ENCODE measurements at places on chromosomes 7 and 10.

GRCh38 chr7:44759246-44759645, 10.6 kb downstream of the ZMIZ2 start:
- DNase-seq: no peak

- DNase-seq: no peak
Measured at GRCh38 chr7:84022684-84023308, 171.8 kb downstream of the SEMA3A start.

- DNase-seq: no peak
Measured at GRCh38 chr7:155881471-155882350, 69.4 kb upstream of the SHH start.

- DNase-seq: no peak
Measured at GRCh38 chr7:135748770-135749169, at the start of gene FAM180A. Gene FAM180A (minus strand): TSS chr7:135748813. CDS start chr7:135748580, 233 bp downstream.

GRCh38 chr10:14270370-14270769, 60.4 kb downstream of the FRMD4A start:
- DNase-seq: no peak

GRCh38 chr10:62727934-62728333, 76.6 kb upstream of the ADO start:
- DNase-seq: no peak

GRCh38 chr7:151139071-151139790, 28.3 kb downstream of the GBX1 start:
- DNase-seq: no peak

GRCh38 chr10:71234970-71235685, 22.8 kb downstream of the UNC5B start:
- no peak for DNase-seq

- DNase-seq: no peak
Measured at GRCh38 chr10:77637532-77638320, at the start of gene KCNMA1. Gene KCNMA1 (minus strand): TSS chr10:77637808.

DNA sequence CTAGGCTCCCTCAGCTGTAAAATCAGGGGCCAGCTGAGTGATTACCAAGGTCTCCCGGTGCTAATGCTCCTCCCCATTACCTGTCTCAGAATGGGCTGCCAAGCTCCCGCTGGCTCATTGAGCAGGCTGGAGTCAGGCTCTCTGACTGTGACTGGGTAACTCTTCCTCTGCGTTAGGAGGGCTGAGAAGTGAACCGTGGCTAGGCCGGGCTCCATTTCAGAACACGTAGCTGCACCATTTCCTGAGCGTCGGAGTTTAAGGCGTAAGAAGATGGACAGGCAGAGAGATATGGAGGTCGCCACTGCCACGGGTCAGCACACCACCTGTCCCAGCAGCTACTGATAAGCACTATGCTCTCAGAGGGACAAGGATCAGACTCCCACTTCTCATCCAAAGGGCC, 250.3 kb downstream of the TCERG1L start:
- DNase-seq: no peak

DNA sequence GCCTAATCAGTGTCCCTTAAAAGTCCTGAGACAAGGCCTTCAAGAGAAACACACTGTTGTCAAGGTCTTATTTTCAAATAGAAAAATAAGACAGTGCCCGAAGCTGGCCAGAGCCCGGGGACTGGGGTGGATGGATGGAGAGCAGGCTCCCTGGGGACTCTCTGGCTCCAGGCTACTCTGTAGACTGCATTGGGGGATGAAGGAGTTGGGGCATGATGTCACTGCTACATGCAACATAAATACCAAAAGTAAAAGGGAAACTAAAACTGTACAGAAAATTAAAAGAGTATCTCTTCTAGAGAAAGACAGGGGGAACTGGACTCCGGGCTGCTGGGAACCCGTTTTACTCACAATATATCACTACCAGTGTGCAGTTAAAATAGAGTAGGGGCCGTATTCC, 629.8 kb downstream of the KCNMA1 start:
- DNase-seq: no peak

GRCh38 chr10:119940487-119940886, 48.0 kb downstream of the SEC23IP start:
- no peak for DNase-seq

DNA sequence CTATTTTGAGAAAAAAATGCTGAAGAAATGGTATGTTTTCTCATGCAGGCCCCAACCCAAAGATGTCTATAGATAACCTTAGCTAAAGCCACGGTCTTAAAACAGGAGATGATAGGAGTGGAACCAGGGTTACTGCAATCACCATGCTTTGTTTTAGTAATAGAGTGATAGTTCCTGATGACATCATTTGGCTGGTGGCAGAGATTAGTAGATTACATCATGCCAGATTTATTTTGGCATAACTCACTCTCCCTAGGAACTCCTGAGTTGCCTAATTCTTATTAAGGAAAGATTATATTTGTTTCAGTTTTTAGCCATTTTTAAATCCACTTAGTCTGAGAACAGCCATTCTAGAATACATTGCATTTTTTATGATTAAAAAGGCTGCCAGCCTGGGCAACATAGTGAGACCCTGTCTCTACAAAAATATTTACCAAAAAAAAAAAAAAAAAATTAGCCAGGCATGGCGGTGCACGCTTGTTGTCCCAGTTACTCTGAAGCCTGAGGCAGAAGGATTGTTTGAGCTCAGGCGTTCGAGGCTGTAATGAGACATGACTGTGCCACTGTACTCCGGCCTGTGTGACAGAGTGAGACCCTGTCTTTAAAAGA, 17.8 kb downstream of the ENO4 start:
- no peak for DNase-seq

GRCh38 chr7:37578350-37578749, 105.2 kb upstream of the GPR141 start:
- no peak for DNase-seq

DNA sequence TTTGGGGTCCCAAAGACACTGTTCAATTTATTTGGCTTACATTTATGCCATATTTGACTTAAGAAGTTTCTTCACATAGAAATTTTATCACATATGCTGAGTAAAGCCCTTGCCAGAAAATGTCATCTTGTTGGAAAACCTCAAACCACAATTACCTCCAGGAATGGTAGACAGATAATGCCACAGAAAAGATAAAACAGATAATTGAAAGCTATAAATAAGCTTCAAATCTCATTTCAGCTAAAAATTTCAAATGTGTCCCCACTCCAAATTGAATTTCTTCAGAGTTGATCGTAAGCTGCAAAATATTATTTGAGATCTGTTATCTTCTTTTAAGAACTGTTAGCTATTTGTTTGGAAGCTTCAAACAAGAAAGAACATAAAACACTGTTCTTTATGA, 176.4 kb upstream of the PTN start:
- no peak for DNase-seq

- DNase-seq: peak; percentile 92
Measured at GRCh38 chr10:3757638-3758490, 27.1 kb downstream of the KLF6 start.

GRCh38 chr7:155741082-155741481, 71.2 kb downstream of the SHH start:
- no peak for DNase-seq

- DNase-seq: no peak
Measured at GRCh38 chr7:130879191-130879590, 145.2 kb upstream of the KLF14 start.

- no peak for DNase-seq
Measured at GRCh38 chr10:111222961-111223360, 146.1 kb downstream of the ADRA2A start.

DNA sequence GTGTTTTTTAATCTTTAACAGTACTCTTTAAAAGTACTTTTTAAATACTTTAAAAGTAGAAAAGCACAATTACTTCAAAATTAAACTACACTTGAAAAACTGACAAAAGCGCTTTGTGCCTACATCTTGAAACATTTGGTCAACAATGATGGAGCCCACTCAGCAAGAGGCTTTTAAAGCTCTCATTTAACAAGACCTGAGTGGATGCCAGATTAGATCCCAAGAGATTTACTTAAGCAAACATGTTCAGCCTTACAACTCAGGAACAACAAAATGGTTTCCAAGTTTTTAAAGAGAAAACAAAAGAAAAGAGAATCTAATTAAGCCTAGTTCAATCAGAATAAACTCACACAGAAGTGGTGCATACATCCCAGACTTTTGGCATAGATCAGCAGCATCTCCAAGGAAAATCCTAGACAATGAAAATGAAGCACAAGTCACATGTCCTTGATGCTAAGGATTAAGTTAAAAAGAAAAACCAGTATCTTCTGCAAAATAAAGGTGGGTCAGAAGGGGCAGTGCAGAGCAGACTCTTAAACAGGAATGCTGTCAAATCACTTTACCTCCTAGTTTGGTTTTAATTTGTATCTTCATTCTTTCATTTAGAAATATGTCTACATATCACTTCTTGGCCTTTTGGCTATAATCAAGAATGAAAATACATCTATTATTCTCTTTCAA, 26.2 kb downstream of the HIBADH start:
- DNase-seq: no peak

DNA sequence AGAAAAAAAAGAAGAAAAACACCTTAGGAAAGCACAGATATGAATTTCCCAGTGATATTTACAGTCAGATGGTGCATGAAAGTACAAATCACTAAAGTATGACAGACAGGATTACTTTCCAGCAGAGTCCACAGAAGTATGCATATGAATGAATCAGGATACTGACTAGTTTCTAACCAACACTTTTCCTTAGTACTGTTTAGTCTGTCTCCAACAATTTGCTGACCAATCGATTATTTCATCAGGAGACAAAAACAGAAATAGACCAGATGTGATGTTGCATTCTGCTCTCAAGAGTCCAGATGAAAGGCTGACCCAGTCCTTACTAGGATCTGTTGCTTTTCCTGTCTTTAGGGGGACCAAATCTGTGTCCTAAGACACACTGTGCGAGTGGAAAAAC, 14.6 kb downstream of the SLC35B4 start:
- DNase-seq: no peak

- no peak for DNase-seq
Measured at GRCh38 chr7:20440472-20441105, 109.9 kb downstream of the ITGB8 start.

DNA sequence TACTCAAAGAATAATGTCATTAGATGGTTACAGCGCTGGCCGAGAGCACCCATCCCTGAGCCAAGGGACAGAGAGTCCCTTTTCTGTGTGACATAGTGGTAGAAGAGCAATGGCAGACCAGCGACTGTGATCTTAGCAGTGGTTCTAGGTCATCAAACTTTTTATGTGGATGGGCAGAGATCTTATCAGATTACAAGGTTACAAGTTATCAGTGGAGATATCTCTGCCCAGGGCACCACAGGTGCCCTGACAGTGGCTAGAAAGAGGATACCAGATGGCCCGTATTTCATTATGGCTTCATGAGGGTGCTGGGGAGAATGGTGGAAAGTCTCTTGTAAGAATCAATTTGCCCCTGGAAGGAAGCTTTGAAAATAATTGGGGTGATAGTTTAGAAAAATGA, 62.7 kb downstream of the CYCS start:
- DNase-seq: no peak

DNA sequence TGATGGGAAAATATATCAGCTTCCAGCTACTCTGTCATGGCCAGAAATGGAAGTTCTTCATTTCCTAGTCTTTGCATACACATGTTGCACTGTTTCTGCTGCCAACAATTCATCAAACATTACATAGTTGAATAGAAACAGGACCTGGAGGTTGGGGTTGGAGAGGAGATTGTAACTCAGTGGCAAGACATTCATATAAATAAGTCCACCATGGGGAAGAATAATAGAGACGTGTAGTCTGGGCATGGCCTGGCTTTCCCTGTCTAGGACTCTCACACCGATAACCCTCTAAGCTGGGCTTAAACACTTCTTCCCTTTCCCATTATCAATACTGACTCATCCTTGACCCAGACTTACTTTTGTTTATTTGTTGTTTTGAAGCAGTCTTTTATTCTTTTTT, 155.7 kb downstream of the PLPP4 start:
- no peak for DNase-seq

Measured in epithelial cell of prostate (primary cell).